Effector memory CD4-positive, alpha-beta T cell (primary cell): ENCODE measurements at places on chromosomes 6 and 20.

DNA sequence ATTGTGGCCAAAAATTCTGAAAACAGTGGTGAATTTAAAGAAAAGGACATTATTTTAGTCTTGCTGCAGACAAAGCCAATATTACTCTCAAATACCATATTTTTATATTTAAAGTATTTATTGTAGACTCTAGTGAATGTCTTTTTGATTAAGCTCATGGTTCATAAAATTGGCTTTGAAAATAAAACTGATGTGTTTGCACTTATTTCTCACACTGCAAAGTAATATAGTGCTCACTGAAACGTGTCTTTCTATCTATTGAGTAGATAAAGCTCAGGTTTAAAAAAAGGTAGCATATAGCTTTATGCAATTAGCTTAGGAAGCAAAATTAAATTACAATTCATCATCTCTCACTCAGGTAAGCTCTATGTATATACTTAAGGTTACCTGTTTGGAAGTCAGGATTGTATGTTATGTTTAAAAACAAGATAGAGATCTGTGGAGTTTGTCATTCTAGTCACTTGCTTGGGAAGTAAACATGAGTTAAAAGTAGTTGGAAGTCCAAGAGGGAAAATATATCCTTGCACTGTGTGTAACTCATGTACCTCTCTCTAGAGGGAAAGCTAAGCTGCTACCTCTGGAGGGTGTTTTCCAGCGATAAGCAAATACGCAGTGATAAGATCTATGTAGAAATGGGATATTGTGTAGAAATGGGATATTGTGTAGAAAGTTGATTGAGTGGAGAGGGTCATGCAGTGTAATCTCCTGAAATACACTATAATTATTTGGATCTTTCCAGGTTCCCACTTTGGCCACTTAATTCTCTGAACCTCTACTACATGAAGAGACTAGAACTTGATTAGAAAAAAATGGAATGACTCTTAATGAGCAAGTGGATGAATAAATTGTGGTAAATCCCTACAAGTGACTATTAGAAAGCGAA is 29.9 kb upstream of the SPTLC3 start:
- no peak for DNase-seq

DNA sequence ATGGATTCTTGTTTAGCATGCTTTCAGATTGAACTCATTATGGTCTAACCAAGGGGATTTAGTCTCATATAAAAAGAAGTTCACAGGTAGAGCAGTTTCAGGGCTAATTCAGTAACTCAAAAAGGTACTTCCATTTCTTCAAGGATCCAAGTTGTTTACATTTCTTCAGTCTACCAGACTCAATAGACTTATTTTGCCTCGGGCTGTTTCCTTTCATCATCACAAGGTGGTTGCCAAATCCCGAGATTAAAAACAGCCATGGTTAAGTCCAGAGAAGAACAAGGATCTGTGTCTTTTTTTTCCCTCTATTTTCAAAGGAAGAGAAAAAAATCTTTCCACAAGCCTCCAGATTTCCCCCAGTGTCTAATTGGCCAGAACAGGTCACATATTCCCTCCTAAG is 69.8 kb upstream of the SNX9 start:
- no peak for DNase-seq

DNA sequence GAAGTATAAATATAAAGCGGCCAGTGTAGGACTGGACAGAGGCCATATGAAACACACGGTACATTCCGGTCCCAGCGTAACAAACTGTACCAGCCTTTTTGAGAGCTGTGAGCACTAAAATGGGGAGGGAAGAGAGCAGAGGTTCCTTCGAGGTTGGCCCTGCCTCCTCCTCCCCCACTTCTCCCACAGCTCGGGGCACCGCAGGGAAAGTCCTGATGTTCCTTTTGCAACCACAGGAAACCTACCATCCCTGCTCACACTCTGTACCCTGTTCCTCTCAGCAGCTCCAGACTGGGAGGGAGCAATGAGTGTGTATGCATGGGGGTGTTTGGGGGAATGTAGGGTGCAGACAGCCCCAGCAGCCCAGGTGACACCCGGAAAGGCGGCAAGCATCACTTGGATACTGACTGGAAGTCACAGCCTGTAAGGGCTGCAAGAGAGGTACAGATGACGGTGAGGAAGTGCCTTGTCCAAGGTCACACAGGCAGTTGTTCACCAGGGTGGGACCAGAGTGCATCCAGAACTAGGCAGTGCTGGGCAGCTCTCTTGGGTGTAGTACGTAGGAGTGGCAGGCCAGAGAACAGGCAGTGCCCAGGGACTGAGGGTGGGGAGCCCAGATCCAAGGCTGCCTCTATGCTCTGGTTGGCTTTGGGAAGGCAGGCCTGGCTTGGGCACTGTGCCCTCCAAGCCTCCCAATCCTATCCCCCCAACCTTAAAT is 11.0 kb upstream of the ARMC12 start:
- no peak for DNase-seq

- DNase-seq, result no peak
These were observed 13.1 kb downstream of the ZNF341 start for GRCh38 chr20:33744773-33745385.

DNA sequence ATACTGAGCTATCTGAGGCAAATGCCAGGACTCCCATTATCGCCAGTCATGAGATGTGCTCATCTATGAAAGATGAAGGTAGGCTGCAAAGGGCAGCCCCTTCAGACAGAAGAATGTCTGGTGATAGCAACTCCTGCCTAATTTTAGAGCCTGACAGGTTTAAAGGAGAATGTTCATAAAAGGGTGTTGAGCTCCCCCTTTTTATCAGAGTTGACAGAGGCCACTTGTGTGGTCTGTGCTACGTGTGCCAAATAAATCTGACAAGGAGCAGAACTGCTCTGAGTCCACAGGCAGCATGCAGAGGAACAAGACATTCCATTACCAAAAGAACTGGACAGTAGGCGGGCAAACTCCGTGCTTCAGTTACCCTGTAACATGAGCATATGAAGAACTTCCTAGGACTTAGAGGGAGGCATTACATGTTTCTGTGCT is 101.8 kb downstream of the PREP start:
- no peak for DNase-seq

- DNase-seq, result no peak
These were observed 18.7 kb downstream of the IL20RA start for GRCh38 chr6:137025786-137026730.

- DNase-seq, result no peak
These were observed 50.4 kb upstream of the APCDD1L start for GRCh38 chr20:58565461-58566175.

DNA sequence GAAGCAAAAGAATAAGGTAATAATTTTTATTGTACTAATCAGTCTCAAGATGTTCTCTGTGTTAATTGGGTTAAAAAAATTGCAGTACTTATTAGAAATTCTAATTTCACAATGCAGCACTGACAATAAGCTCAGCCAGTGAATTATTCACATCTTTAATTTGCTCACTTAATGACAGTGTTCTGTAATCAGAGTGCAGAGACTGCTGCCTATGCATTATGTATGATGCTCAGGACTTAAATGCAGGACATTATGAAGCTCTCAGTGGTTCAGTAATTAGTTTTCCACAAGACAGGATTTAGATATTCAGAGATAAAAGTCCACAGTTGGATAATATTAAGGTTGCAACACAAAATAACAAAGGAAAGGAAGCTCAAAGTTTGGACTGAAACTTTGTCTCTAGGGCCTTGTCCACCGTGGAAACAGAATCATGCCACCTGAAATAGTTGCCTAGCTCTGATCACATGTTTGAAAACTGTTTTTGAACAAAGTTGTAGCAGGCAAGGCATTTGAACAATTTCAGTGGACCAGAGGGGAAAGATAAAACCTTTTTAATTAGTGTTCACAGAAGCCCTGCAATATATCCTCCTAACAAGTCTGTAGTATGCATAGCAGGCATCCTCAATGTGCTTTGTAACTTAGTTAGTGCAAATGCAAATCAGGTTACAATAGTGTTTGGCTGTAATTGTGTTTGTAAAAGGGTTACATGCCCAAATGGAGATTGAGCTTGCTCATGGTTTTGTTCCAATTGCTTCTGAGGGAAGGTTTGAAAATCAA is 23.7 kb upstream of the MMS22L start:
- no peak for DNase-seq

DNA sequence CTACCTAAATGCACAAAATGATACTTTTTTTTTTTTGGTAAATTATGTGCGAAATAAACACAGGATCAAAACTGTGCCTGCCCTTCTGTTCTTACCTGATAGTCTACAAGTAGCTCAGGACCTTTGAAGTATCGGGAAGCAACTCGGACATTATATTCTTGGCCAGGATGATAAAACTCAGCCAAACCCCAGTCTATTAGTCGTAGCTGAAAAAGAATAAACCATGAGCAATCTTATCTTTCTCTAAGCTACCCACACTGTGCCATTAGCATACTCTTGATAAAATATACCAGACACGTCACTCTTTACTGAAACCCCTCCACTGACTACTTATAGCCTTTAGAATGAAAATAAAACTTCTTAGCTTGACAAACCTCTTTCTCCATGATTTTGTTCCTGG is 29.8 kb upstream of the TBC1D20 start:
- DNase-seq, result no peak

GRCh38 chr6:17662585-17662984 is 44.1 kb downstream of the NUP153 start:
- DNase-seq, result no peak

- no peak for DNase-seq
These were observed 654.2 kb upstream of the MAP3K7 start for GRCh38 chr6:91240878-91241603.

GRCh38 chr6:116008470-116009243 is 52.0 kb downstream of the FRK start:
- no peak for DNase-seq

DNA sequence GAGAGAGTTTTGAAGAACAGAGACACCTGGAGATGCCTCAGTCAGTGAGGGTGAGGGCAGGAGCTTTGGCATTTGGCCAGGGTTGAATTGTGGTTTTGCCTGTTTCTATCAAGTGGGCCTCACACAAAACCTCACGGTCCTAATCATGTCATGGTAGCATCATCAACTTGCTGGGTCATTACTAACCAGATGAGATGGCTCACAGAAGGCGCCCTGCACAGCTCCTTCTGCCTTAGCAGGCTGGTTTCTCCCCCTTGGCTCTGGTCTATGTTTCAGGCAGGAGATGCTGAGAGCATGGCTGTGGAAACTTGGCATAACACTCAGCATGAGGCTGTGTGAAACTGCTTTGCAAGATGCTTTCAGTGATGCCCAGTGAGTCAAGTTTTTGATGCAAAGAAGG is 99.3 kb downstream of the LRRC1 start:
- no peak for DNase-seq
